ENCODE measurements at places on chromosomes 12 and 14. TPM values are rescaled to one million over a fixed set of nuclear protein-coding genes. Genes with fewer than 3 reads are reported as not detected.

GRCh38 chr14:89720741-89721729 is 233.5 kb downstream of the EFCAB11 start:
- H3K27ac ChIP-seq, result peak overlapping the region; percentile 86
- H3K4me3 ChIP-seq, result peak overlapping the region; percentile 49
- peaks cover 66% of the 10 kb centered on the region for H3K4me1 ChIP-seq

Gene DEGS2
- total RNA-seq, result 1.1 TPM

Gene SCN8A
- total RNA-seq, result 0.26 TPM

- DNase-seq, result no peak
- no peaks in the 10 kb centered on the region for H3K36me3 ChIP-seq
- no peaks in the 10 kb centered on the region for H3K4me1 ChIP-seq
These were observed 209.7 kb upstream of the CDKN3 start for GRCh38 chr14:54186821-54187763.

DNA sequence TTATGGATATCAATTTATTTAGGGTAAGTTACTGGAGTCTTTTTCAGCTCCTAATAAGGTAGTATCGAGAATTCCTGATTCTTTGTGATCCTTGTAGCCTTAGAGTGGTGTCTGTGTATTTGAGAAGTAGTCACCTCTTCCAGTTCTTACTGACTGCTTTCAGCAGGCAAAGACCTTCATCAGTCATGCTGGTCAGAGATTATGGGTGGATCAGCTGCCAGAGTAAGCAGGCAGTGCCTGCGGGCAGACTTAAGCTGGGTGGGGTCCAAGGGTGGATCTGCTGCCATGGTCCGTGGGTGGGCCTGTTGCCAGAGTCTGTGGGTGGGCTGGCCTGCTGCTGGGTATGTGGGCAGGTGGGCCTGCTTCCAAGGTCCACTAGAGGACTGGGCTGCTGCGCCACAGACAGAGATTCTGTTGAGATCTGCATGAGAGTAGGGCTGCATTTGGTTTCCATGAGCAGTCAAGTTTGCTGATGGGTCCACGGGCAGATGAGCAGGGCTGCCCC is 188.7 kb downstream of the ANO2 start:
- no peak overlapping the region for H3K27ac ChIP-seq
- H3K27me3 ChIP-seq, result peaks cover 10% of the 10 kb centered on the region
- DNase-seq, result no peak
- no peaks in the 10 kb centered on the region for H3K4me1 ChIP-seq
- H3K36me3 ChIP-seq, result no peaks in the 10 kb centered on the region
- no peak overlapping the region for H3K4me3 ChIP-seq

Gene KSR2
- 0.08 TPM for total RNA-seq

DNA sequence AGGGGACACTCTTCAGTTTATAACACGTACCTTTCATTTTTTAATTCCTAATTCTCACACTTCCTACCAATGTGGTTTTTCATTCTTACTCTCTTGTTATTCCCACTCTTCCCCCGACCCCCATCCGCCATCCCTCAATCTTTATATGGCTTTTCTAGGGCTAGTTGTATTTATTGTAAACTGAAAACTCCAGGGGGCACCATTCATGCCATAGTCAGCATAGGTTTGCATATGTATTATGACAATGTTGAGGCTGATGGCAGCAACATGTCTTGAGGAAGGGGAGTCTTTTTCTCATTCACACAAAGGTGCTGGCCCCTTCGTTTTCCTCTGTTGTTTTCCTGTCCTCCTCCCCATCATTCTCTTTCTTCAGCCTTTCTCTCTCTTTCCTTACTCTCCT is 27.7 kb upstream of the LTA4H start:
- no peaks in the 10 kb centered on the region for H3K27me3 ChIP-seq
- H3K4me1 ChIP-seq, result peaks cover 27% of the 10 kb centered on the region
- no peak overlapping the region for H3K4me3 ChIP-seq
- H3K27ac ChIP-seq, result no peak overlapping the region
- H3K36me3 ChIP-seq, result no peaks in the 10 kb centered on the region
- no peak for DNase-seq

DNA sequence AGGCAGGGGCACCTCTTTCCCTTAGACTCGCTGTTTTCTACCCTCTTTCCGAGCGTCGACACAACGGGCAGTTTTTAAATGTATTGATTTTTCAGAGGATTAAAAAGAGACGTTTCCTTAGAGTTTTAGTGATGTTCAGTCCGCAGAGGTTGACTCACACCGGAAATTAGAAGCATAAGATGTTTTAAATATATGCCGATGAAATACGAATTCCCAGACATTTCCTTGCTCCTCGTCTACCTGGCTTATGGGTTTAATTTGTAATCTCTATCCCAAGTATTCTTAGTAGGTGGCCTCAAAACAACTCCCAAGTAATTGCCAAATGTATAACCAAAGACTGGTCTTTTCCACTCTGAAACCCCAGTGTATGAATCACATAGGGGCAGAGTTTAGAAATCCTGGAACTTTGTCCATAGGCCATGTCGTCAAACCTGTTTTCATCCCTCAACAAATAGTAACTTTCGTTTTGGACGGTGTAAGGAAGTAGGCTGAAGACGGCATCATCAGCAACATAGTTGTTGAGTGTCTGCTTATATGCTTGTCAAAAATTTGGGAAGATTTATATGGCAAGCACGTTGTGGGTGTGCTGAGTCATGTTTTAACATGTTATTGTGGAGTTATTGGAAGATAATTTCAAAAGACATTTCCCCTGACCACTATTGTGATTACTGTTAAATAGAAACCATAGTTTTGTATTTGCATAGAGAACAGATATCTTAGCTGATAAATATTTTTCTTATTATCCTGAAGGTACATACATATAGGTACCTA is 824 bp downstream of the TBK1 start:
- peak overlapping the region; percentile 97 for H3K4me3 ChIP-seq
- H3K4me1 ChIP-seq, result peaks cover 55% of the 10 kb centered on the region
- no peaks in the 10 kb centered on the region for H3K27me3 ChIP-seq
- H3K36me3 ChIP-seq, result peaks cover 35% of the 10 kb centered on the region
- peak; percentile 5 for DNase-seq

DNA sequence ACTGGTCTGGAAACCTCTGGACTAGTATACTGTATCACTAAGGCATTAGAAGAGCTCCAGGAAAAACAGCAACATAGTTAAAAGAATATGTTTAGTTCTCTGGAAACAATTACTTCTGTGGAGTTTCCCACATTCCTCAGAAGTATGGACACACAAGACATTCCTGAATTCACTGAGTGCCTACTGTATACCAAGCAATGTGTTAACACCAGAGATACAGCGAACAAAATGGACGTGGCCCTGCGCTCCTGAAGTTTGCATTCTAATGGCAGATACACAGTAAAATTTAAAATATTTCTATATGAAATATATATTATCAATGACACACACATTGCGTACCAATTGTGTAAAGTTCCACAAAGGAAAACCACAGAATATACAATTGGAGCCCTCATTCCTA is 1.1 kb downstream of the ANGEL1 start:
- H3K27me3 ChIP-seq, result peaks cover 2% of the 10 kb centered on the region
- H3K27ac ChIP-seq, result peak overlapping the region; percentile 95
- H3K4me1 ChIP-seq, result peaks cover 23% of the 10 kb centered on the region
- peaks cover 11% of the 10 kb centered on the region for H3K36me3 ChIP-seq
- DNase-seq, result no peak

GRCh38 chr12:47978598-47978873 is 15.1 kb downstream of the TMEM106C start:
- H3K4me1 ChIP-seq, result no peaks in the 10 kb centered on the region
- H3K27ac ChIP-seq, result no peak overlapping the region
- H3K4me3 ChIP-seq, result no peak overlapping the region
- no peak for DNase-seq
- H3K36me3 ChIP-seq, result no peaks in the 10 kb centered on the region

DNA sequence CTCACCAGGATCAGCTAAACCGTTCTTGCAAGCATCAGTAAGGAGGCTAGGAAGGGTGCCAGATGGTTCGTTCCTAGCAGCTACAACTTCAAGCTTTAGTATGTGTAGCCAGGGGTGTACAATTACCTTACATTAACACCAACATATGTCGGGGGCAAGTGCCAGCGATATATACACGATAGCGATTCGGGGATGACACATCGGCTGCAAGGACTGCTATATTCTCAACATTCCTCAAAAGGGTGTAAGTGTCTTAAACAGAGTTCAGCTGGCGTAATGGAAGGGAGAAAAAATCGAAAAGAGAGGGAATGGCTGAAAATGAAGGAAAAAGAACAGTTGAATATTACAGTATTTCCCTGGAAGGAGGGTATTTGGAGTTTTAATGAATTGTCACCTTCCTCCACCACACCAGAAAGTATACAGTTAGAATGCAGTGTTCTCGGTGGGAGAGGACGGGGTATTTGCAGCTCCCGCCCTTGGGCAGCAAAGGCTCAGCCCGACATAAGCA is 545 bp downstream of the LIMA1 start:
- H3K27ac ChIP-seq, result peak overlapping the region; percentile 61
- peaks cover 17% of the 10 kb centered on the region for H3K4me1 ChIP-seq
- no peak for DNase-seq
- H3K36me3 ChIP-seq, result peaks cover 4% of the 10 kb centered on the region
- peaks cover 20% of the 10 kb centered on the region for H3K27me3 ChIP-seq

DNA sequence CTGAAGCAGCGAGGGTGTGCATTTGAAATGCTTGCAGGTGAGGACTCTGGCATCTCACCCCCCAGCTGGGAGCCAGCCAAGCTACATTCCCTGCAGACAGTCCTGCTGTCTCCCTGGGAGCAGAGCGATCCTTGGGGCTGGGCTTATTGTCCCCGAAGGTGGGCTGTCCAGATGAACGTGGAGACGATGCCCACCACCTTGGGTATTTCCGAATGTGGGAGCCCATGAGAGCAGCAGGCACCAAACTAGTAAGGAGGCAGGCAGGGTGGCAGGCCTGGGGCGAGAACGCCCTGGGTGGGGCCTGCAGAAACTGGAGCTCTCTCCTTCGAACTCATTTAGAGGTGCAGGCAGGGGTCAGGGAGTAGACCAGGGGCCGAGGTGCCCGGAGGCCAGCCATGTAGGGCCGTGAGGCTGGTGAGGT is 18.5 kb downstream of the ZBTB42 start:
- no peak overlapping the region for H3K4me3 ChIP-seq
- peaks cover 4% of the 10 kb centered on the region for H3K27me3 ChIP-seq
- H3K27ac ChIP-seq, result no peak overlapping the region
- no peak for DNase-seq

DNA sequence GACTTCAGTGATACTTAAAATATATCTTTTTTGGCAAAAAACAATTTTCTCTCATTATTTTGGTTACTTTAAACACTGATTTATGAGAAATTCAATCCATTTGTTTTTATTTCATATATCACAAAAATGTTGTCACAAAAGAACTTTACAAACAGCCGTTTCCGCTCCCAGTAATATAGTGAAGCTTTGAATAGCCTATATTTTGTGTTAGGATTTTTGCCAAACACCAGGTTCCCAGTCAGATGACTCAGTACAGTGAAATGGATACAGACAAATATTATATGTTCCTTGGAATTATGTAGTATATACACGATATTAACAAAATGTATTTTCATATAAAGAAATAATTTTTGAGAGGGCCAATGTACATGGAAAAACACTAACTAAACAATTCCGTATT is 411.1 kb downstream of the CCER1 start:
- no peaks in the 10 kb centered on the region for H3K36me3 ChIP-seq
- H3K27ac ChIP-seq, result no peak overlapping the region
- DNase-seq, result no peak
- no peaks in the 10 kb centered on the region for H3K27me3 ChIP-seq
- no peak overlapping the region for H3K4me3 ChIP-seq

GRCh38 chr14:68395604-68396003 is 397.3 kb downstream of the ZFP36L1 start:
- H3K27ac ChIP-seq, result no peak overlapping the region
- H3K36me3 ChIP-seq, result no peaks in the 10 kb centered on the region
- no peak for DNase-seq

- H3K27me3 ChIP-seq, result no peaks in the 10 kb centered on the region
- H3K36me3 ChIP-seq, result peaks cover 20% of the 10 kb centered on the region
- no peak overlapping the region for H3K4me3 ChIP-seq
- no peak for DNase-seq
- peaks cover 9% of the 10 kb centered on the region for H3K4me1 ChIP-seq
These were observed 26.8 kb downstream of the CKB start for GRCh38 chr14:103495854-103496253.

DNA sequence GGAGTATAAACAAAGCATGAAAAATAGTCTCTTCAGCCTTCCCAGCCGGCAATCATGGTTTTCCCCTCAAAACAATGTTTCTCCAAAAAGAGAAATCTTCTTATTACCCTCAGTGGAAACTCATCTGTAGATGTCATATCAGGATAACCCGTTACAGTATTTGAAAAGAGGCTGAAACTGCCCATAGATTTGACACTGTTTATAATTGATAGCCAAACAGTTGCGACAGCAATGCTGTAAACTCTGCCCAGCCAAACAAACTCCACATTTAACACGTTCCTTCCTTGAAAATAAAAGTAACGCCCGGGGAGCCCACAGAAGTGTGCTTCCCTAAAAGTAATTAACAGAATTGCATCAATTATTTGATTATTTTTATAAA is 201.3 kb upstream of the FOXN3 start:
- peak overlapping the region; percentile 95 for H3K4me3 ChIP-seq
- H3K36me3 ChIP-seq, result peaks cover 6% of the 10 kb centered on the region
- H3K27me3 ChIP-seq, result no peaks in the 10 kb centered on the region

Gene PCED1B
- 55.5 TPM for total RNA-seq

Gene L3HYPDH
- total RNA-seq, result 14.0 TPM

GRCh38 chr14:32304296-32304695 is 24.8 kb upstream of the AKAP6 start:
- DNase-seq, result no peak
- H3K27me3 ChIP-seq, result no peaks in the 10 kb centered on the region
- H3K4me3 ChIP-seq, result no peak overlapping the region
- no peaks in the 10 kb centered on the region for H3K4me1 ChIP-seq
- no peak overlapping the region for H3K27ac ChIP-seq

Gene TMEM63C
- 1.6 TPM for total RNA-seq

GRCh38 chr12:8950221-8950527 is 729 bp upstream of the M6PR start:
- H3K4me1 ChIP-seq, result peaks cover 72% of the 10 kb centered on the region
- H3K4me3 ChIP-seq, result peak overlapping the region; percentile 100
- peaks cover 27% of the 10 kb centered on the region for H3K36me3 ChIP-seq
- H3K27me3 ChIP-seq, result no peaks in the 10 kb centered on the region
- H3K27ac ChIP-seq, result peak overlapping the region; percentile 92
- DNase-seq, result no peak

Gene ABCB9
- 3.8 TPM for total RNA-seq

- peaks cover 16% of the 10 kb centered on the region for H3K36me3 ChIP-seq
- peak overlapping the region; percentile 89 for H3K27ac ChIP-seq
- H3K4me3 ChIP-seq, result peak overlapping the region; percentile 32
- peaks cover 96% of the 10 kb centered on the region for H3K4me1 ChIP-seq
- DNase-seq, result no peak
- H3K27me3 ChIP-seq, result no peaks in the 10 kb centered on the region
These were observed 34.6 kb downstream of the FMNL3 start for GRCh38 chr12:49672301-49673217.

GRCh38 chr14:101808894-101809670 is 47.6 kb downstream of the PPP2R5C start:
- no peaks in the 10 kb centered on the region for H3K27me3 ChIP-seq
- peak overlapping the region; percentile 96 for H3K4me3 ChIP-seq
- peaks cover 18% of the 10 kb centered on the region for H3K36me3 ChIP-seq
- peaks cover 43% of the 10 kb centered on the region for H3K4me1 ChIP-seq

DNA sequence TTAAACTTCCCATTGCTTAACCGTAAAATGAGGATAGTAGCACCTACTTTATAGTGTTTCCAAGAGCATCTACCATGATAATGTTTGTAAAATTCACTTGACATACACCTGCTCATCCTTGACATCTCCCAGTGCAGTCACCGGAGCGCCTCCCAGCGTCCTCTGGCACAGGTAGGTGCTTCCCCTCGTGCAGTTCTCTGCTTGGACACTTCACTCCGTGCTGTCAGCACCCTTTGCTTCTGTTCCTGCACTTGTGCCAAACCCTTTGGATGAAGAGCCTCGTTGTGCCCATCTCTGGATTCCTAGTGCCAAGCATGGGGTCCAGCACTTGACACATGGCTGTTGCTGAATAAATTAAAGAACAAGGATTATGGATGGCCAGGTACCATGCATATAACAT is 28.3 kb downstream of the ETV6 start:
- peaks cover 71% of the 10 kb centered on the region for H3K4me1 ChIP-seq
- H3K27me3 ChIP-seq, result no peaks in the 10 kb centered on the region
- H3K36me3 ChIP-seq, result peaks cover 43% of the 10 kb centered on the region
- H3K4me3 ChIP-seq, result no peak overlapping the region
